Mesothelial cell of epicardium (in vitro differentiated cells): ENCODE measurements at places on chromosomes 12 and 14.
A peak's percentile ranks its signal among the peaks of the same experiment; 100 is the strongest.

DNA sequence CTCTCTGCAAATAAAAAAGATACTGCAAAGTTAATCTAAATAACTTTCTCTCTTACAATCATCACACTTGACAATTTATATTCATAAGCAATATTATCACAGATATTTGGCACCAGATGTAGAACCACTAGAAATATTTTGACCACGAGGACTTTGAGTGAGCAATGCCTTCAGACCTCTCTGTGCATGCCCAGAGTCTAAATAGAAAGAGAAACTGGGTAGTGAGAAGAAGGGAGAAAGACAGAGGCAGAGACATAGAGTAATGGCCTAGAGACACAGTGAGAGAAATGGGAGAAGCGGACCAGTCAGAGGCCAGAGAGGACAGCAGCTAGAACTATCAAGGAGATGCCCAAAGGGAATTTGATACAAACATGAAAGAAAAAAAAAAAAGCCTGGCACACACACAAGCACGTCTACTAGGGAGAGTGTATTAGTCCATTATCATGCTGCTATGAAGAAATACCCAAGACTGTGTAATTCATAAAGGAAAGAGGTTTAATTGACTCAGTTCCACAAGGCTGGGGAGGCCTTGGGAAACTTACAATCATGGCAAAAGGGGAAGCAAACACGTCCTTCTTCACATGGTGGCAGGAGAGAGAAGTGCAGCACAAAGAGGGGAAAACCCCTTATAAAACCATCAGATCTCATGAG, 41.1 kb downstream of the BMP4 start:
- DNase-seq: no peak

DNA sequence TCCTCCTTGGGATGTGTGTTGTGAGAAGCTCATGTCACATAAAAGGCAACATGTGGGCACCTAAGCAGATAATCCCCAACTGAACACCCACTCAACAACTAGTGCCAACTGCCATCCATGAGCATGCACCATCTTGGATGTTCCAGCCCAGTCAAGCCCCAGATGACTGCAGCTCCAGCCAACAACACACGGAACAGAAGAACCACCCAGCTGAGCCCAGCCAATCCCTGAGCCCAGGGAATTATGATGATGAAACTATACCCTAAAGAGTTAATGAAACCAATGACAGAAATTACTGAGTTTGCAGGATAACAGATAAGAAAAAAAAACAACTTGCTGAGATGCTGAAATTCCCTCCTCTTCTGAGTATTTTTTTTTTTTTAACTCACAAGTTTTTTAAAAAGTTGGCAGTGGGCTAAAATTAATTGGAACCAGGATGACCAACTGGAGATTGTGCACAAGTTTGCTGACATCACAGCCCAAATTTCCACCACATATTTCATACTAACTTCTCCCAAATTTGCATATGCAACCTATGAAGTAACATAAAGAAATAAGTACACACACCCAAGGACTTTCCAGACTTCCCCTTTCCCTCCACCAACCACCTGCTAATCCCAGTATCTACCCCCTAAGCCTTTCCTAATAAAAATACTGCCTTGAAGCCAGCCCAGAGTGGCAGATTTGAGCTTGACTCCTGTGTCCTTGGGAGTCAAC, 124.5 kb downstream of the KSR2 start:
- no peak for DNase-seq

DNA sequence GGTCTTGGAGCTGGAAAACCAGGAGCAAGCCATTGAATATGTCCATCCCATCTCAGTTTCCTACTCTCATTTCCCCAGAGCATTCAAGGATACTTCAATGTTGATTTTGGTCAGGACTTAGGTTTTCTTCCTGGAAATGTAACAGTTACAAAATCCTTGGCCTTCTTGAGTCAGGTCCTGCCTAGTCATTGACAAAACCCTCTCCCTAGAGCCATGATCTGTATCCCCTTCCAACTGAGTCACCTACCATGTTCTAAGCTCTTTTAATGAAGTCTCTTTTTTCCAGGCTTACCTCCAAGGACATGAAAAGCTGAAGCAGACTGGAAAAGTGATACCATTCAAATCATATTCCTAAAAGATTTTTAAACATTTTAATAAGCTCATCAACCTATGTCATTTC, 549.2 kb downstream of the GALC start:
- DNase-seq: no peak

GRCh38 chr14:73472185-73473114, 14.1 kb upstream of the NUMB start:
- no peak for DNase-seq

DNA sequence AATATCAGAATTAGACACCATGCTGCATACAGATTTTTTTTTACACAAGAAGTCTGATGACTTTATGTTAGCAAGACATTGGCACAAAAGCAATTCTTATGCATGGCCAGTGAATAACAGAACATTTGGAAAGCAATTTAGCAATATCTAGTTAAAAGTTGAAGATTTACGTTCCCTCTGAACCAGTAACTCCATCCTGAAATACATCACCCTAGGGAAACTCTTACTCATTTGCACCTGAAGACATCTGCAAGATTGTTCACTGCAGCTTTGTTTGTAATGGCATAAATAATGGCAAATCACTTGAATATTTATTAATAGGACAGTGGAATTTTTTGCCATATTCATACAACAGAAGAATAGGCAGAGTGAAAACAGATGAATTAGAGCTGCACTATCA, 670.0 kb upstream of the NOVA1 start:
- no peak for DNase-seq

DNA sequence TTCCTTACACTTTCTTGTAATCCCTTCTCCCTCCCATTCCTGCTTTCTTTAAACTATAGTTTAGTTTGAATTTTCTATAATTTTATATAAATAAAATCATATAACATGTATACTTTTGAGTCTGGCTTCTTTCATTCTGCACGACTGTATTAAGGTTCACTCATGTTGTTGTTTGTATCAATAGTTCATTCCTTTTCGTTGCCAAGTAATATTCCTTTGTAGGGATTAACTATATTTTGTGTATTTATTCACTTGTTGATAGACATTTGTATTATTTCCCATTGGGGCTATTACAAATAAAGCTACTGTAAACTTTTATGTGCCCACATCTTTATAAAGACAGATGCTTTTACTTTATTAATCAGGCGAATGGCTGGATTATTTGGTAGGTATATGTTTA, 39.4 kb upstream of the TBC1D15 start:
- DNase-seq: no peak

DNA sequence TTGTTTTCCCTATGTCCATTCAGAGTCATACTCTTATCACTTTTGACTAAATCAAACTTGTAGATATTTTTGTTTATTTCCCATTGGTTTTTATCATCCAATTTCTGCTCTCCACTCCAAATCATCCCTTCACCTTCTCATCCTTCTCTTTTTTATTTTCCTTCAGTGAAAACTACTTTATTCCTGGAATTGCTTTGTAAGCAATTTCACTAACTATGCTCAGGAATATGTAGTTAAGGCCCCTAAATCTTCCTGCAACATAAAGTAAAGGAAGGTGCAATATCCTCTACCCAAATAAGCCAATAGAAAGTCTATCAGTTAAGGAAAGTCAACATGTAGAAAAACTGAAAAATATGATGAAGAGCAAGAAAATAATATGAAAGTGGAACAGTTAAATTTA, 308.4 kb downstream of the SEC23A start:
- DNase-seq: no peak

DNA sequence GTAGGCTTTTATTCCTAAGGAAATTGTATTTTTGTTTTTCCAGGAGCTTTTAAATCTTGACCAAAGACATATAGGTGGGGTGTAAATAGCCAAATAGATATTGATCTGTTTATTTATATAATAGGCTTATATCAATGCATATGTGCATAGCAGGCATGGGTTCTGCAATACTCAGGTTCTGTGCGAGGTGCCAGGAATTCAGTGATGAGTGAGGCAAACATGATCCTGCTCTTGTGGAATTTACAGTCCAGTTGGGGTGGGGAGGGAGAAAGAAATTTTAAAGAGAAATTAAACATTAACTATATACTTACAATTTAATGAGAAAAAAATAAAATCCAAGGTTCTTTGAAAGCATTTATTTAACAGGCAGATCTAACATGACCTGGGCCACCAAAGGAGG, 160.3 kb upstream of the HIF1A start:
- no peak for DNase-seq

- no peak for DNase-seq
Measured at GRCh38 chr14:30960216-30960615, 65.2 kb upstream of the AP4S1 start.

- DNase-seq: no peak
Measured at GRCh38 chr14:49962621-49963020, 69.7 kb downstream of the ARF6 start.

- no peak for DNase-seq
Measured at GRCh38 chr12:27233814-27234213, 10.3 kb upstream of the STK38L start.

- peak; percentile 83 for DNase-seq
Measured at GRCh38 chr14:75427482-75428229, at the start of gene JDP2. JDP2 (plus strand) TSS chr14:75428022; CDS start chr14:75437921, 9,899 bp downstream.

GRCh38 chr14:37623971-37624370, 28.5 kb downstream of the TTC6 start:
- no peak for DNase-seq

DNA sequence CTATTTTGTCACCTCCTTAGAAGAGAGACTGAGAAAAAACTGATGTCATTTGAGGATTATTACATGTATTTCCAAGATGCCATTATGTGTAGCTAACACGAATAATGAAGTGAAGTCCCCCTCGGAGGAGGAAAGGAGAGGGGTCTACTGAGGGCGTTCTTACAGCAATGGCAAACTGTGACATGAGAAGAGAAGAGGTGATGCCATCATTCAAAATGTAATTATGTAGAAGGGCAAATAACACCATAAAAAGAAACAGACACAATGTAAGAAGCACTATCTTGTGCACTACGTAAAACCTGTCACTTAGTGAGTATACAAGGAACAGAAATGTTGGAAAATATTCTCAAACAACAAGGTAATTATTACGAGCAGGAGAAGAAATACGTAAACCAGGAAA, 126.5 kb downstream of the NELL2 start:
- DNase-seq: no peak

DNA sequence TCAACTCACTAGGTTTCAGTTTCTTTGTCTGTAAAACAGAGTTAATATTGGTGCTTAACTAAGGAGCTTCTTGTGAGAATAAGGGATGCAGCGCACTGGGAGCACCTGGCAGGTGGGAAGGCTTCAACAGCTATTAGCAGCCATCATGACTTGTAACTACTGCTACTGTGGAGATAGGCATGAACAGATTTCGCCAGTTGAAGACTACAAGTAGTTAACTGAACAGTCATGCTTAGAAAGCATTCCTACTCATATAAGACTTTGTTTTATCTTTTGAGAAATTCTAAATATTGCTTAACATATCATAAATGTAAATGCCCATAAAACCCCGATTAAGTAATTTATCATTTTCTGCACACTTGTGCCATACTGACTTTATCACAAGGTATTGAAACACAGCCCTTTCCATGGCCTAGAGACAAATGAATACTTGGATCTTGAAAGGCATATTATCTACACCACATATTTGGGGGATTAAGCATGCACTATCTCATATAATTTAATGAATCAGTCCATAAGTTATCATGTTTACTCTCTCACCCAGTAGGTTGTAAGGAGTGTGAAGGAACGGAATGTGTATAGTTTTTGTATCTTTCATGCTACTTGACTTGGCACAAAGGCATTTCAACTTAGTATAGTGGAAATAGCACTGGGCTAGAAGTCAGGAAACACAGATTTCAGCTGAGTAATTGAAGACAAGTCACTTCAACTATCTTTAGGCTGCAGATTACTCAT, 16.1 kb downstream of the NTN4 start:
- no peak for DNase-seq

GRCh38 chr14:45970621-45971020, 681.0 kb downstream of the RPL10L start:
- DNase-seq: no peak

DNA sequence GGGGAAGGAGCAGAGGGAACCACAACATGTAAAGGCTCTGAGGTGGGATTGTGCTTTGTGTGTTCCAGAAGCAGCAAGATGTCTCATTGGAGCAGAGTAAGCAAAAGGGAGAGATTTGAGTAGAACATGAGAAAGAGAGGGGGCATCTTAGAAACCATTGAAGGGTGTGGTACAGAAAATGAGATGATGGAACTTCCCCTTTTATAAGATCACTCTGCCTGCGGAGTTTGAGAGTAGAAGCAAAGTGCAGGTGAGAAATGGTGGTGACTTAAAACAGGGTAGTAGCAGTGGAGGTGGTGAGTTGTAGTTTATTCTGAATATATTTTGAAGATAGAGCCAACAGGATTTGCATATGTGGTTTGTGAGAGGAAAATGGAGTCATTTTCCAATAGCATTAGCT, 56.0 kb downstream of the FBXO34 start:
- no peak for DNase-seq

GRCh38 chr12:48687592-48687991, 5.6 kb upstream of the KANSL2 start:
- DNase-seq: no peak

GRCh38 chr14:75046899-75047298, 4.4 kb downstream of the MLH3 start:
- no peak for DNase-seq

DNA sequence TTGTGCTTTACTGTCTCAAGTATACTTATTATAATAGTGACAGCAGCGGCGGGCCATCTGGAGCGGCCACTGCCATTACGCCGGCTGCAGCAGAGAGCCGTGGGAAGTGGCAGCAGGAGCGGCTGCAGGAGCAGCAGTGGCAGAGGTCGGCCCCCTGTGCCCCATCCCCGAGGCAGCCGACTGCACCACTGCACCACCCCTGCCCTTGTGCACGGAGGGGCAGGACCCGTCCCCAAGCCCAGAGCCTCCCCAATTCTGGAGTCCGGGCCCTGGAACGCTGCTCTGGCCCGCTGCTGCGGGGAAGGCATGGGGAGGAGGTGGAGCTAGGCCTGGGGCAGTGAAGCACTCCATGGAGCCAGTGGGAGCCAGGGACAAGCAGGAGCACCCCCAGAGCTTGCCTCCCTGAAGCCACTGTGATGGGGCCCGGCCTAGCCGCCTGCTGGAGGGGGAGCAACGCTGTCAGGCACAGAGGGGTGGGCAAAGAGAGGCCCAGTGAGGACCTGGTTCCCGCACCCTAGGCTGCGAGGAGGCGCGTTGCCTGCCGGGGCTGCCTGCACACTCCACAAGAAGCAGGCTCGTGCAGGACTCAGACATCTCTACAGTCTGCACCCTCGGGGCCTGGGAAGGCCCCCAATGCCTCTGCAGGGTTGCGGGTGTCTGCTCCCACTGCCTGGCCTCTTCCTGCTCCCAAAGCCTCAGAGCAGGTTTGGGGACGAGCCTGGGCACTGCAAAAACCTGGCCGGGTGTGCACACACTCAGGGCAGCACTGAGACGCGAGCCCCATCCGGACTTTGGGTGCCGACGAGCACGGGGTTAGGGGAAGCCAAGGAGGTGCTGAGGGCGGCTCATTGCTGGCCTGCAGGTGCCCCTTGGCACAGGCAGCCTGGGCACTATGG, 74.2 kb upstream of the RASSF8 start:
- no peak for DNase-seq

- DNase-seq: no peak
Measured at GRCh38 chr14:106346084-106346483, 819.7 kb downstream of the TMEM121 start.

DNA sequence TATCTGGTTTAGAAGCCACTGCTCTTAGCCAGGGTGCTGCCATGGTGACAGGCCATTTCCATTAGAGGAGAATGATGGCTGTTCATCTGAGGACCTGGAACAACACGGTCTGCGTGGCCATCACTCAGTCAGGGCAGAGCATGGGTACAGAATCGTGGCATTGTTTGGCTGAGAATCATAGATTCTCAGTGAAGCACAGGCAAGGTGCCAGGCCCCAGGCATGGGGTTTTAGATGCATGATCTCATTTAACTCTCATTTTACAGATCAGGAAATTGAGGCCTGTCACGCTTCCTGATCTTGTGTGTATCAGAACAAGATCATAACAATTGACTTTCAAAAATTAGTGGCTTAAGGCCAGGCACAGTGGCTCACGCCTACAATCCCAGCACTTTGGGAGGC, 26.8 kb upstream of the IRF2BPL start:
- no peak for DNase-seq
